ENCODE measurements at places on chromosomes 2 and 18. TPM values are rescaled to one million over a fixed set of nuclear protein-coding genes. Genes with fewer than 3 reads are reported as not detected.

GRCh38 chr2:96265349-96265839, 403 bp downstream of the TMEM127 start:
- peak; percentile 11 for DNase-seq

- DNase-seq: no peak
Measured at GRCh38 chr2:26185954-26186770, 13.3 kb downstream of the GAREM2 start.

GRCh38 chr18:21958707-21959450, 210.5 kb upstream of the GATA6 start:
- no peak for DNase-seq

GRCh38 chr18:74243127-74243526, 48.6 kb downstream of the CYB5A start:
- DNase-seq: no peak

- DNase-seq: peak; percentile 84
Measured at GRCh38 chr18:59910967-59911366, 11.2 kb downstream of the PMAIP1 start.

GRCh38 chr2:54593249-54593648, 130.2 kb upstream of the EML6 start:
- DNase-seq: no peak

DNA sequence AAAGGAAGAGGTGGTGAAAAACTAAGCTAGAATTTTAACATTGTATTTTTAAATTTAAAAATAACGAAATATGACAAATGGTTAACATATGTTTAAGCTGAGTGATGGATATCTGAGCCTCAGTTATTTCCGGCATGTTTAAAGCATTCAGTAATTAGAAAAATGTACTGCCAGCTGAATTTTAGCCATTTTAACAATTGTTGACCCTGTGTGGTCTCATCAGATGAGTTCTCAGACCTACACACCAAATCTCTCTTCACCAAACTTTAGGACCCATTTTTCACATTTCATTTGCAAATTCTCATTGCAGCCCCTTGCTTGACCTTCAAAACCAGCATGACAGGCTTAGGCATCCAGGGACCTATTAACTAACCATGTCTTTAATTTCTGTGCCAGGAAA, 91.5 kb upstream of the RGPD4 start:
- DNase-seq: no peak

GRCh38 chr2:110095994-110096633, 19.5 kb downstream of the MALL start:
- DNase-seq: no peak

DNA sequence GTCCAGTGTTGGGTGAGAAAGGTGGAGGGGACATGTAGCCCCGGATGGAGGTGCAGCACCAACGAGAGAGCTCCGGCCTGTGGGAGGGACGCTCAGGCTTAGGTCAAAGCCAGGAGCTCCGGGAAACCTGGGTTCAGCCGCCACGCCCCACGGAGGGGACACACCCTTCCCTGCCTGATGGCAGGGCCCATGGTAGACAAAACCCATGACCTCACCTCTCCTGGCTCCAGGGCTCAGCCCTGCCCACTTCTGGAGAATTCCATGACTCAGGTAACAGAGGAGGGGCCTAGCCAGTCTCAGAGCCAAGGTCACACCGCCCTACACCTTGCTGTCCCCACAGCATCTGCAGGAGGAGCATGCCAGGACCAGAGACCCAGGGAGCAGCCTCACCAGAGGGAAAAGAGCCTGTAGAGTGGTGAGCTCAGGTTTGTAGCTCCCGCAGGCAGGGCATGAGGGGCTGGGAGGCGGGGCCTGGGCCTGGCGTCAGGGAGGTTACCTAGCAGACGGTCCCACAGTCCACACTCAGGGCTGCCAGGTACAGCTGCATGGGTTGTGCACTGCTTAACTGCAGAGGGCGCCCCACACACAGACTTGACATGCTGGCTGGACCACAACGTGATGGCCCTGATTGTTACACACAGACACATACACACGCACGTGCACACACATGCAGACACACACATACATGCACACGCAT, 70.8 kb upstream of the SMAD7 start:
- DNase-seq: peak; percentile 35

GRCh38 chr2:129812071-129812470, 167.4 kb upstream of the RAB6C start:
- DNase-seq: no peak

- DNase-seq: no peak
Measured at GRCh38 chr2:143843686-143844085, 676.2 kb downstream of the ZEB2 start.

TSGA10 gene
- 3.8 TPM for total RNA-seq

PLB1 gene
- 2.7 TPM for total RNA-seq

REG3G gene
- total RNA-seq: not detected

MC4R gene
- total RNA-seq: not detected

OBSL1 gene
- 90.4 TPM for total RNA-seq

MBD2 gene
- total RNA-seq: 34.2 TPM

RUFY4 gene
- total RNA-seq: not detected

SATB2 gene
- 2.3 TPM for total RNA-seq

ATP5MC3 gene
- total RNA-seq: 61.2 TPM

TCF7L1 gene
- total RNA-seq: 3.5 TPM

CFAP65 gene
- total RNA-seq: not detected
